GM04504 (cell line): ENCODE measurements at places on chromosomes 5 and 9.

- DNase-seq, result no peak
Measured at GRCh38 chr9:84736081-84736480, 66.6 kb downstream of the NTRK2 start.

- no peak for DNase-seq
Measured at GRCh38 chr5:26310415-26310814, 728.0 kb downstream of the CDH9 start.

DNA sequence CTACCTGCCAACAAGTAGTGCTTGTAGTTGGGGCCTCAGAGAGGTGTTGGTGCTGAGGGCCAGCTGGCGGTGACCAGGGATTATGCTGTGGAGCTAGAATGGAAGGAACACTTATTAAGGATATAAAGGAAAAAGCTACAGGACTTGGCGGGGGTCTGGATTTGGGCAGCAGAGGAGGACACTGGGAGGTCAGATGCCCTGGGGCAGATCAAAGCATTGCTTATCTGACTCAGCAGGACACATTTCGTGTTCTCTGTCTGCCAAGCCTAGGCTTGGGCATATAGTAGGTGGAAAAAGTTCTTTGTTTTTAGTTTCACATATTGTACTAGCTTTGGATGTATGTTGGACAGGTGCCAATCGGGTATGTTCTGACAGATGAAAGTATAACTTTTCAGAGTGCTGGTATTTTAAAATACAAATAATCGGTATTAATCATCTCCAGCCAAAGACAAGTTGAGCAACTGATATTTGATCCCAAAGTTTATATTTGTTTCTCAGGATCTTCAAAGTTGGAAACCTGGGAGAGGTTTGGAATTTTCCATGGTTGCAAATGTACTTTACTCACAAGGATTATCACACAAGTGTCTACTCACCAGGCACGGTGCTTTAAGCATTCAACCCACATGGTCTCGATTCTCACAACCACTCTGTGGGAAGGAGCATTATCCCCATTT lies 69.4 kb downstream of the IQGAP2 start:
- no peak for DNase-seq

GRCh38 chr9:137342482-137342881 lies 40.4 kb upstream of the NRARP start:
- DNase-seq, result no peak

- DNase-seq, result no peak
Measured at GRCh38 chr5:1311439-1312055, 16.7 kb upstream of the TERT start.

- DNase-seq, result no peak
Measured at GRCh38 chr9:13863112-13863511, 450.8 kb downstream of the NFIB start.

GRCh38 chr9:99176527-99177013 lies 45.2 kb downstream of the ALG2 start:
- no peak for DNase-seq

DNA sequence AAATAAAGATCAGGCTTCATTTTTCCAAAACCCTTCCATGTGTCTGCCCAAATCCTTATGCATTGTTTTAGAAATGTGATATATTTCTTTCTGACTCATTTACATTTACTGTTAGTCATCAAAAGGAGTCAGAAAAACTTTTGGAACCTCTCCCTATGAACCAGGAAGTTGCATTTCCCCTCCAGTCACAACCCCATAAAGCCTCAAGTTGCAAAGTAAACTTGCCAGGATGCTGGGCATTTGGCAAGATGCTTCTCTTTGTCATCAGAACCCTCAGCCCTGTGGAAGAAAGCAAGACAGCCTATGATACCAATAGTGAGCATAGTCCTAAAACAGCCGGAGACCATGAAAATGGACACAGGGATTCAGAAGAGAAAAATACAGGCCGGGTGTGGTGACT lies 84.2 kb downstream of the MUSK start:
- peak; percentile 93 for DNase-seq

- no peak for DNase-seq
Measured at GRCh38 chr9:99092643-99093491, 12.0 kb upstream of the TGFBR1 start.

DNA sequence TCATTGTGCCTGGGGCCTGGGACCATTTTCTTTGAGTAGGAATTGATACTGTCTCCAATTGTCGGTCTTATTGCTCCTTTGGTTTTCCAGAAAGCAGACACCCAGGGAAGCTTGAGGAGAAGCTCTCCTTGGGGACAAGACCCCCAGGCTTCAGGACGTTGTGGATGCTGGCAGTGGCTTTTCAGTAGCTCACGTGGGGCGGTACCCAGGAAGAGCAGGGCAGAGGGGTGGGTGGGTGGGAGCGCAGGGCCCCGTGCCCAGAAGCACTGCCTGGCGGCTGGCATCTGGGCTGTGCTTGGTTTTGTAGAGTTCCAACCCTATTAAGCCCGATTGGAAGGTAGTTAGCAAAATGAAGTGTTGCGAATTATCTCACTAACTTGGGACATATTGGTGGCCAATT lies 374.2 kb upstream of the IRX1 start:
- no peak for DNase-seq

- DNase-seq, result no peak
Measured at GRCh38 chr5:65825408-65826328, 100.7 kb upstream of the ERBIN start.

DNA sequence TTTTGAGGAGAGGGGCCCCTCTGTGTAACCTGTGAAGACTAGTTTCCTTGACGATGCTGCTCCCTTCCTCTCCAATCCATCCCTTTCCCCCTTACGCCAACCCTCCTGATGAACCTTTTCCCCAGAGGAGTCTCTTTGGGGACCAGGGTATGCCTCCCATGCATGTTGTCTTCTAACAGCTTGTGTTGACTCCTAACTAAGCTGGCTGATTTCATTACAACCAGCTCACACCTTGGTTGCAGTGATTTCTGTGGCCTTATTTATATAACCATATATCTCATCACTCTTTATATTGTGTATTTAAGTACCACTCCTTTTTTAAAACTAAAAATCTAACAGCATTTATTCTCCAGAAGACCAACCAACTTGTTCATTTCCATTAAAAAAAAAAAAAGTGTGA lies 42.5 kb downstream of the SFXN1 start:
- DNase-seq, result no peak

DNA sequence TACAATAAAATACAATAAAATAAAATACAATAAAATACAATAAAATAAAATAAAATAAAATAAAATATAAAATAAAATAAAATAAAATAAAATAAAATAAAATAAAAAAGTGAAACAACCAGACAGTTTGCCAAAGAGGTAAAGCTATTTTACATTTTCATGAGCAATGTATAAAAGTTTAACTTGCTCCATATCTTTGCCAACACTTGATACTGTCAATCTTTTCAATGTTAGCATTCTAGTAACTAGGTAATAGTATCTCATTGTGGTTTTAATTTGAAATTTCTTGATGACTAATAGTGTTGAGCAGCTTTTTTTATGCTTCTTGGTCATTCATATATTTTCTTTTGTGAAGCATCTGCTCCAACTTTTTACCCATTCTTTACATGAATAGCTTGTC lies 17.3 kb downstream of the TTC33 start:
- no peak for DNase-seq

DNA sequence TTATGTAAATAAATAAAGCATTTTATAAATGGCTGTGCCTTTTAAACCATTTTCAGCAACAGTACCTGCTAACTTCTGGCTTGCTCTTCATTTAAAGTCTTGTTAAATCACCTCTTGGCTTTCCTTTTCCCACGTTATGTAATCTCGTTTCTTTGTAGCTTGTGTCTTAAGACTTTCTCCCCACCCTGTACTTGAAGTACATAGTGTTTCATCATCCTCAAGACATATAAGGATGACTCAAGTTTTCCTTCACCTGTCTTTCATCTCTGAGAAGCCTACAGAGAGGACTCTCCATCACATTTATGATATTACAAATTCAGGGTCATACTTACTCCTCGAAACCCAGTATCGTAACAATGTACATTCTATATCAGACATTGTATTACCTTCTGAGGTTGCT lies 33.9 kb downstream of the PRELID2 start:
- no peak for DNase-seq

DNA sequence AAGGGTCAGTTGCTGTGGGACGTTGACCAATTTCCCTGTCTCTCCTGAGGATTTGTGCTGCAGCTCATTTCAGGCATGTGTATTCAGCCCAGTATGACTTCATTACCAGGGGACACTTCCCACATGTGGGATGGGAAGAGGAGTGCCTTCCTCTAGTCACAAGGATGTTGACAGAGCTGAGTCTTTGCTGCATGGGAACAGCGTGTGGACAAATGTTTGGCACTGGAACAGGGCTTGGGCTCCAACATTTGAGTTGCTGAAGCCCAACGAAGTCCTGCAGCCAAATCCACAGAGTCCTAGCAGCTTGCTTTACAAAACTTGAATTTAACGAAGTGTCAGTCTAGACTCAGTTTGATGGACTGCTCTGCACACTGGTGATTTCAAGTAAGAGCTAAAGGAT lies 283.2 kb downstream of the SH3GL2 start:
- no peak for DNase-seq

DNA sequence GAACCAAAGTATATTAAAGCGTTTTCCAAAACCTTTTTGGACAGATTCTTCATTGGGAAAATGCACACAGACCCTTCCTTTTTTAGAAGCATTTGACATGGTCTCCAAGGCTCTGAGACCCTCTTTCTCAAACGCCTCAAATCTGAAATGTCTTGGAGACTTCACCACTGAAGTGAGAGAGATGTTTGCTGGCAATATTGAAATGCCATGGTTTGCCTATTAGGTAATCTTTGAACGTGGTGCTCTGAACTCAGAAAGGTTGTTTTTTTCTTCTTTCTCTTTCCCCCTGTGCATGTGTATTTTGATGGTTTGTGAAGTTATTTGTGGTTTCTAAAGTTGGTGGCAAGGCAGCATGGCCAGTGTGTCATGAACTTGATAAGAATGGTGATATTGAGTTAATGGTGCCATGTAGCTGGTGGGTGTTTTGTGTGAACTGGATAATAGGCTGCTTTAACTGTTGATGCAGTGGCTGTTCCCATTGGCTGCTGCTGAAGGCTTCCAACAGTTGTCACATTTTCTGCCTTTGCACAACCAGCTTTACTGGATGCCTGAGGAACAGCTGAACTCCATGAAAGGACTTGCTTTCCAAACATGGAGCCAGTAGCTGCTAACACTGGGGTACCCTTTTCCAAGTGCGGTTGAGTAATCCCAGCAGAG lies 1.7 kb downstream of the PALM2AKAP2 start:
- DNase-seq, result no peak

DNA sequence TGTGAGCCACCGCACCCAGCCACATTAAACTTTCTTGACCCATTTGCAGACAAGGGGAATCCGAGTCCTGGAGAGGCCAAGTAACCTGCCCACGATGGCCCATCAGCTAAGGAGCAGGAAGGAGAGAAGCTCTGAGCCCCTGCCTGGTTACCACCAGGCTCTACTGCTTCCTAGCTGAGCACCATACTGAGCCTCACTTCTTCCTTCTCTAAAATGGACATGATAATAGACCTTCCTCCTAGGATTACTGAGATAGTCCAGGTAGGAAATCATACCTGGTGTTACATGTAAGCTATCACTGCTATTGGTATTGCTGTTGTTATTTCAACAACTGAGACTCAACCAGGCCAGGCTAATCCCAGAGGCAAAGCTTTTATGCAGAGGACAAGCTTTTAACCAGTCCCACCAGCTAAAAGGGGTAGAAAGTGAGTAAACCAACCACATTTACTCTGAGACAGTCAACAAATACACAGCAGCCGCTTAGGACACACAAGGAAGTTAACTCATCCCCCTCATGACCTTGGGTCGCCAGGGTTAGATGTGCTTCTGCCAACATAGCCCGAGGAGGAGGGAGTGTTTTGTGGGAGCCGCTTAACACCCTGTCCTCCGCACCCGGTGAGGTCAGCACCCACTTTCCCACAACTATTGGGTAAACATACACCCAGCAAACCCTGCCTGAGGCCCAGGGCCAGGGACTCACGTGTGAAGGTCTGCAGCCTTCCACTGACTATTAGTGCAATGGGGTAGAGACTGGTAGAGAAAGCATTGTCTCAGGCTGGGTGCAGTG lies 20.6 kb upstream of the PTGES start:
- DNase-seq, result no peak

DNA sequence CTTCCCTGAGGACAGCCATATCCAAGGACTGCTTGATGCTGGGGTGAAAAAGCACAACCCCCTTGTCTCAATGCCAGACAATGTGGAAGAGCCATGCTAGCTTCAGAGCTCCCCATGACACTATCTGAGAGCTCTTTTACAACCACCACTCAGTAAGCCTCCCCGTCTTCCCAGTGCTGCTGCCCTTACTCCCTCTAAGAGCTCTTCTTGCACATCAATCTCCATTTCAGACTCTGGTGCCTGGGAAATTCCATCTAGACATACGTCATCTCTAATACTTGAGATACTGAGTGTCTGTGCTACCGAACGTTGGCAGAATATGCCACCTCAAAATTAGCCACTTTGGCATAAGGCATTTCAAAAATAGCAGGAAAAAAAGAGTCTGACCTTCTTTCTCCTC lies 94.5 kb downstream of the EDIL3 start:
- DNase-seq, result no peak

DNA sequence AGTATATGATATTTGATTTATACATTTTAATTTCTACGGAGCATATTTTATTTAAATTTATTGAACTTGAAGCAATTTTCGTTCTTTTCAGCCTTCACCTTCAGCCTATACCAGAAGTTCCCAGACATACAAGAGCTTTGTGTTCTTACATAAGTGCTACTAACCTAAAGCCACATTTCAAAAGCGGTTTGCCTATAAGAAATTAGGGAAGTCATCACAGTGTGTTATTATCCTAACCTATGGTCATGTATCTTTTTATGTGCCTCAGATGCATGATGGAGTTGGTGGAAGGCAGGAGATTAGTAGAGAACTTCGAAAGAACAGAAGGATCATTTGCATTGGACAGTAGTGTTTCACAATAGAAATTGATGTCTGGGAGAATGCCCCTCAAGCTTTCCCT lies 3.1 kb downstream of the KIF2A start:
- no peak for DNase-seq

DNA sequence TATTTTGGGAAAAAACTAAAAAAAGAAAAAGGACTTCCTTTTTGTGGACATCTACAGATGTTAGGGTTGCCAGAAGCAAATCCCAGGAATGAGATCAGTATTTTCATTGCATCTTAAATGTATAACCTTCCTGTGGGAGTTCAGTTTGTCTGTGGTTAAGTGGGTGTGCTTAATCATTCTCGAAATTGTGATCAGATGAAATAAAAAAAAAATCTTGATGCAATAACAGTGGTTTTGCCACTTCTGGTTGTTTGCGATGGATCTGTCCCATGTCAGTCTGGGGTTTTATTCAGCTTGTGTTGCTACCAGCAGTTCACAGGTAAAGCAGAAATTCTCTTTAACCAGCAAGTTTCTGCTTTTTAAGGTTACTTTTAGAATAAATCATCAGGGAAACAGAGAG lies 179.0 kb downstream of the MAN2A1 start:
- no peak for DNase-seq

DNA sequence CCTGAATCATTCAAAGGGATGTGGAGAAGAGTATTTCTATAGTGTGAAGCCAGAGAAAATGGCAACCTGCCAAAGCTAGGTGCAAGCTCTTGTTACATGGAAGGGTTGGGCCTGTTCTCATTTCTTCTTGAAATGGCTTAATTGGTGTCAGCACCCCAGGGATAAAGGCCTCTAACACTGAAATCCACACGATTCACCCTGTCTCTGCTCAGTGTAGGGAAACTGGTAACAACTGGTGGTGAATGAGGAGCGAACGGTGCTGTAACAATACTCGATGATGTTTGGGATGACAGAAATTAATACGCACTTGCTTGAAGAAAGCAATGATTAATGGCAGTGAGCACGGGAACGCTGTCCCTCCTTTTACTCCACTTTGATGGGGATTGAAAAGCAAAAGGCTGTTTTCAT lies 16.2 kb downstream of the PBX3 start:
- DNase-seq, result no peak
